CD4-positive, alpha-beta T cell (primary cell): ENCODE measurements at places on chromosomes 1 and 21.

- DNase-seq, result no peak
Measured at GRCh38 chr1:247337250-247337746, 5.6 kb upstream of the ZNF496 start.

DNA sequence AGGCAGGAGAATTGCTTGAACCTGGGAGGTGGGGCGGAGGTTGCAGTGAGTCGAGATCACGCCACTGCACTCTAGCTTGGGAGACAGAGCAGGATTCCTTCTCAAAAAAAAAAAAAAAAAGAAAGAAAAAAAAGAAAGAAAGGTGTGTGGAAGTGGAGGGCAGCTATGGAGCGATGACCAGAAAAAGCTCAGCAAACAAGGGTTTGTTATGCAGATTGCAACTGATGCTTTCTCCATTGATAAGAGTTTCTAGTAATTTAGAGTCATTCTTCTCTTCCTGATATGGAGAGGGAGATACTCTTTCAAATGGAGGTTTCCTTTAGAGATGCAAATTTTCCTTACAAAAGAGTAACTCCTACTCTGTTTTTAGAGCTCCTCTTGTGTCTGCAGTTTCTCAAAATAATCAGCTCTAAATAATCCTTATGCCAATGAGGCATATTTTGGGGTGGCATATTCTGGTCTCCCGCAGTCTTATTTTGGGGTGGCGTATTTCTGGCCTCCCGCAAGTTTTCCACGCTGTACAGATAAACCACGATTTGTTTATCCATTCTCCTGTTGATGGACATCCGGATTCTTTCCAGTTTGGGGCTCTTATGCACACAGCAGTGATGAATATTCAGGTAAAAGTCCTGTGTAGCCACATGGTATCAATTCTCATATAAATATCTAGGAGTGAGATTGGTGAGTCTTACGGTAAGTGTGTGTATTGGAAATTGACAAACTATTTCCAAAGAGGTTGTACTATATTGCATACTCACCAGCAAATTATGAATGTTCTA is 30.7 kb upstream of the RCC2 start:
- no peak for DNase-seq

GRCh38 chr1:162561616-162562469 is at the start of gene UAP1:
TSS of gene UAP1 (plus strand) at chr1:162561722. CDS start at chr1:162566069, 4,347 bp downstream.
- no peak for DNase-seq

- peak; percentile 22 for DNase-seq
Measured at GRCh38 chr1:151934048-151934493, 24.8 kb upstream of the THEM4 start.

DNA sequence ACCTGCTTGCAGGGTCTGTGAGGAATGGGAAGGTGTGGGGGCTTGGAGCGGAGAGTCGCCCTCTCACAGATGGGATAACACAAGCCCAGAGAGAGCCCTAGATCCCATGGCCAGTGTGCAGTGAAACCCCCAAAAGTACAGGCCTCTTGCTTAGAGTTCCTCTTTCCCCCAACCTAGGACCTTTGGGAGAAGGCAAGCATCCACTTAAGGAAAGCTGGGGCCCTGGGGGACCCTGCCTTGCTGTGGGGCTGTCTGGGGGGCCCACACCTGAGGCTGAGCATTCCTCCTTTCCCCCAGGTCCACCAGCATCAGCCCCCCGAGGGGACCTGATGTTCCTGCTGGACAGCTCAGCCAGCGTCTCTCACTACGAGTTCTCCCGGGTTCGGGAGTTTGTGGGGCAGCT is 1.1 kb downstream of the VWA1 start:
- no peak for DNase-seq

DNA sequence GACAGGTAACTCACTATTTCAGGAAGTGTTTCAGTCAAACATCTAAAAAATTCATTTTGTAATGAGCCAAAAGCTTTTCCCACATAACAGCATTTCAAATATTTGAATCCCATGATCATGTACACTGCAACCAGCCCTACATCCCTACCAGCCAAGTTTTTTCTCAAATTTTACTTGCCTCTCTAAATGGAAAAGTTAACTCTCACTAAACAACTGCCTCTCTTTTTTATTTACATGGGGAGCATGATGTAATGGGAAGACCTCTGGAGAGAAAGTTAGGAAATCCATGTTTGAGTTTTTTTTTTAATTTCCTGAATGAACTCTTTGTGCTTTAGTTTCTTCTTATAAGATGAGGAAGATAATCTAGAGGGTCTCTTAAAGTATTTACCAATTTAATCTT is 70.5 kb downstream of the TTLL7 start:
- no peak for DNase-seq

GRCh38 chr1:218488531-218488930 is 143.4 kb downstream of the TGFB2 start:
- no peak for DNase-seq

DNA sequence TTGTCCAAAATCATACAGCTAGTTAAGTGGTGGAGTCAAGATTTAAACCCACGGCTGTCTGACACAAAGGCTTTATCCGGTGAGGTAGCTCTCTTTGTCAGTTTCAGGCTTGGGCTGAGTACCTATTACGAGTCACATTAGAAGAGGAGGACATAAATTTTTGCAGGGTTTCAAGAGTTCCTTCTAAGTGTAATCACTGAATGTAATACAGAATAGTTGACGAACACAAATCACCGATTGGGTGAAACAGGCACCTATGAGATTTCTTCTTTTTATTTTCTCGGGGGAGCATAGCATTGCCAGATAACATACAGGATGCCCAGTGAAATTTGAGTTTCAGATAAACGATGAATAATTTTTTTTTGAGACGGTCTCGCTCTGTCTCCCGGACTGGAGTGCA is 847 bp downstream of the PSMD4 start:
- DNase-seq, result no peak

- DNase-seq, result no peak
Measured at GRCh38 chr1:38860454-38860795, 853 bp upstream of the RRAGC start.

DNA sequence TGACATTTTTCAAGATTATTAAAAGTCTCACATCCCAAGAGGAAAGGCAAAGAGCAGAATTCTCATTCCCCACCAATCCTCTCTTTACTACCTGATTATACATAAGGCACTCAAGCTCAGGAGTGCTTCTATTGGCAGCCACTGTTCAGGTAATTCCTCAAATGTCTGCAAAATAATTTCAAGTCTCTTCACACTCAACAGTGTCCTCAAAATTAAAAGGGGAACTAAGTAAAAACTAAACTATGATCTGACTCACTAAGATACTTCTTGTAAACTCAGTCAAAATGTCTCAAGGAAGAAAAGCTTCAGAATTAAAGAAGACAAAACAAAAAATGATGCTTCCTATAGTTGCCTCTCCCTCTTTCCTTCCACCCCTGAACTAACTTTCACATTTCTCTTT is 135.6 kb downstream of the GPATCH2 start:
- DNase-seq, result no peak

DNA sequence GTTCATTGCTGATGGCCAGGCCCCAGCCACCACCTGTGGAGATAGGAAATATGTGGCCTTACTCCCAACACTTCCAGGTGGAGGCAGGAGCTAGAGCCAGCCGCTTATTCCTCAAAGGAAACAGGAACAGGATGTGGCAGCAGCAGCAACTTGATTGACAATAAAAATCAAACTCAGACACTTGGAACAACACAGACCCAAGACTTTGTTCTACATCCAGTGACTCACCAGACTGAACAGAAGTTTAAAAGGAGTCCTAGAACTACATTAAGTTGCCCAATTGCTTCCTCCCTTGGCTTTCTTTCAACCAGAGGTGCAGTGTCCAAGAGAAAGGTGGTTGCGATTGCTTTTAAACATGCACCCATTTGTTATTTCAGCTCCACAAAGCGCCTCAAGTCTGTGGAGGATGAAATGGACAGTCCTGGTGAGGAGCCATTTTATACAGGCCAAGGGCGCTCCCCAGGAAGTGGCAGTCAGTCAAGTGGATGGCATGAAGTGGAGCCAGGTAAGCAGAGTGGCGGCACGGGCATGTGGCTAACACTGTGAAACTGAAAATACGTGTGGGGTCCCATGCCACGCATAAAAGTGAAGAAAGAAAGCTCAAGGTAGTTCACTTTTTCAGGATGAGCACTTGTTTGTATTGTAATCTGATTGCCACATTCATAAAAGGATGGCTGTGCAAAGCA is 276.6 kb downstream of the NFIA start:
- no peak for DNase-seq
